ENCODE measurements at places on chromosomes 6 and 20. TPM values are rescaled to one million over a fixed set of nuclear protein-coding genes. Genes with fewer than 3 reads are reported as not detected.

DNA sequence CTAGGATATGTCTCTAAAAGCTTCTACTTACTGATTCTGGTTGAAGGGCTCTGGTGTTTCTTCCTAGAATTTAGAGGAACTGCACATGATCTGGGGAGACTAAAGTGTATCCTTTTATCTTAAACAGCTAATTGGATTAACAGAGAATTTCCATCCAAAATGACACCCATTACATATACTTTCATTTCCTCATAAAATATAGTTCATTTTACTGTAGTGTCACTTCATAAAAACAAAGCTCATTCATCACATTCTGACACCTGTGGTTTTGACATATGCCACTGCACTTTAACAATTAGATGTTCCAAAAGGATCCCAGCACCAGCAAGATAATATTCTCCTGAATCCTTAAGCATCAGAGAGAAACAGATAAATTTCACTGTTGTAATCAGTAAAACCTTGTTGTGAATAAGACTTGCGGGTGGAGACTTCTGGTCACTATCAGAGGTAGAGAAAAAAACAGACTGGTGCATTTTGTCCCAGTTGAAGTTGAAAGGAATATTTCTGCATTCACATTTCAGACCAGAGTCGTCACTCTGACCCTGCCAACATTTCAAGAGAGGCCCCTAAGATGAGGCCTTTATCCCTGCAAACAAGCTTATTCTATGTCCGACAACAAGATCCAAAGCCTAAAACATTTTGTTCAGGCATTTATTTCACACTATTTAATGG is 175.3 kb upstream of the BMP5 start:
- H3K27me3 ChIP-seq: no peaks in the 10 kb centered on the region
- no peak for DNase-seq
- no peaks in the 10 kb centered on the region for H3K36me3 ChIP-seq
- H3K27ac ChIP-seq: no peak overlapping the region

- H3K36me3 ChIP-seq: no peaks in the 10 kb centered on the region
- no peaks in the 10 kb centered on the region for H3K4me1 ChIP-seq
- H3K27ac ChIP-seq: no peak overlapping the region
Measured at GRCh38 chr6:169863710-169864109, 112.3 kb downstream of the ERMARD start.

Gene SNRPB
- 462 TPM for total RNA-seq

- no peak overlapping the region for H3K27ac ChIP-seq
- peak; percentile 94 for DNase-seq
- H3K4me3 ChIP-seq: no peak overlapping the region
- peaks cover 35% of the 10 kb centered on the region for H3K36me3 ChIP-seq
Measured at GRCh38 chr6:158464483-158464882, 95.4 kb upstream of the TMEM181 start.

- no peak for DNase-seq
- no peak overlapping the region for H3K27ac ChIP-seq
- no peaks in the 10 kb centered on the region for H3K4me1 ChIP-seq
- no peaks in the 10 kb centered on the region for H3K36me3 ChIP-seq
Measured at GRCh38 chr6:68252632-68253031, 382.4 kb upstream of the ADGRB3 start.

Gene SLC32A1
- 0.24 TPM for total RNA-seq

Gene C20orf96
- 13.8 TPM for total RNA-seq

Gene EYS
- 0.11 TPM for total RNA-seq

Gene FRMD1
- total RNA-seq: not detected

Gene SLC17A2
- total RNA-seq: not detected

GRCh38 chr6:14066782-14067406 is 50.7 kb upstream of the CD83 start:
- H3K27ac ChIP-seq: no peak overlapping the region
- no peak for DNase-seq
- no peak overlapping the region for H3K4me3 ChIP-seq
- H3K27me3 ChIP-seq: no peaks in the 10 kb centered on the region
- no peaks in the 10 kb centered on the region for H3K4me1 ChIP-seq

DNA sequence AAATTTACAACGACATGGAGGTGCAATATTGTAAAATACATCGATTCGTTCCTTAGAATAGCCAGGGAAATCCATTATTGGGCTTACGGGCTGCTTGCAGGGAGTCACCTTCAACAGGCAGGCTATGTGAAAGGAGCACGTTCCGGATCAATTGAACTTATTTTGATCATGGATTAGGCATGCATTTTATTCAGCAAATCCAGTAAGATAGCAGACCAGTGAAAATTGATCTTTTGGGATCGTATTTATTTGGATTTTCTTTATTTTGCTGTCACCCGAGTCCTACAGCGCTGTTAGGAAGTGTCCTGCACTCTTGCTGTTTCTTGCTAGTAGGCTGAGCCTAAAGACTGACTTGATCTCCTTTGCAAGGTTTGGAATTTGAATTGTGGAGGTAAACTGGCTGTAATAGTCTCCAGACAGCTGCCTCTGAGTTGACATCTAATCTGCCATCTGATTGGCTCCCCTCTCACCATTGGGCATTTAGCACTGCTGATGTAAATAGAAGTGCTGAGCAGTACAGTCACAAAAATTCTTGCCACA is 3.0 kb downstream of the ARID1B start:
- peaks cover under 1% of the 10 kb centered on the region for H3K36me3 ChIP-seq
- H3K4me3 ChIP-seq: peak overlapping the region; percentile 86
- peaks cover 2% of the 10 kb centered on the region for H3K4me1 ChIP-seq
- H3K27ac ChIP-seq: no peak overlapping the region

Gene BPIFA1
- total RNA-seq: not detected

DNA sequence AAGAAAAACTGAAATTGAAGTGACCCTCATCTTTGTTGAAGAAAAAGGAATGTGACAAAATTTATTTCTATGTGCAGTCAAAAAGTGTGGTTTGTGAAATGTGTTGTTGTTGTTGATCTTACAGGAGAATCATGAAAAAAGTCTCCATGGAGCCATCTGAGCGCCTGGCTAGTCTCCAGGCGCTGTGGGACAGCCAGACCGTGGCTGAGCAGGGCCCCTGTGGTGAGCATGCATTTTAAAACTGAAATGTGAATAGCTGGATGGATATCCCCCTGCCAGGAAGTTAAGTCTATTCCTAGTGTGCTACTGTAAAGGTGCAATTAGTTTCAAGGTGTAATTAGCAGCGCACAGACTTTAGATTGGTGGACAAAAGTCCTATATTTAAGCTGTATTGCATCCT is 170.6 kb downstream of the CARMIL1 start:
- DNase-seq: peak; percentile 58
- H3K27me3 ChIP-seq: no peaks in the 10 kb centered on the region
- peaks cover 27% of the 10 kb centered on the region for H3K36me3 ChIP-seq
- H3K4me3 ChIP-seq: peak overlapping the region; percentile 47
- peaks cover 5% of the 10 kb centered on the region for H3K4me1 ChIP-seq

DNA sequence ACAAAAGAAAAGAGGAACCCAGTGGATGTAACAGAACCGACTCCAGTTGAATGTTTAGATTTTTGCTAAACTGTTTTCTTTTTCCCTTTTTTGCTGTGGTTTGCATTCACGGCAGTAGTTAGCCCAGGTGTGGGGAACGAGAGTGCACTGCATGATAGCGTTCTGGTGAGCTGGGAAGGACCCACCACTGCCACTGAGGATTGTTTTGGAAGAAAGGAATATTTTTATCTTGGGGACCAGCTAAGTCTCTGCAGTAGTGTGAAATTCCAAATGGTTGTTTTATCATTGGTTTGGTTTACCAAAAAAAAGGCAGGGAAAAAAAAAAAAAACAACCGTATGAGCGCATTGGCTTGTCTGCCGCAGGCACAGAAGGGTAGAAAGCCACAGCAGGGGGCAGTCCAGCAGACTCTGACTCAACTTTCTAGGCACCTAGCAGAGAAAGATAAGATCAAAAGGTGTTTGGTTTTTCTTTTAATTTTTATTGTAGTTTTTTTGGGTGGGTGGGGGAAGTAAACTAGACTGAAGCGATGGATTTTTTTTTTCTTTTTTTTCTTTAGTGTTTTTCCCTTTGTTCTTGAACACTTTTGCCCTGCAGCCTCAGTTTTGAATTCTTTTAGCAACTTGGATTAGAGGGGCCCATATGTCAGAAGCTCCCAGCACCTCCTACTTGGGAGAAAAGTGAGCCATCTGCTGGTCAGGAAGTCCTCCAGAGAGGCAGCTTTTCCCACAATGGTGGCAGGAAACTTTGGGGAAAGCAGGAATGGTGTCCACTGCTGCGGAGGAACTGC is 13.5 kb upstream of the RAB5IF start:
- DNase-seq: peak; percentile 54
- no peak overlapping the region for H3K27ac ChIP-seq
- no peak overlapping the region for H3K4me3 ChIP-seq

GRCh38 chr20:57881466-57882385 is 171.9 kb upstream of the PMEPA1 start:
- no peak overlapping the region for H3K27ac ChIP-seq
- no peak overlapping the region for H3K4me3 ChIP-seq
- H3K27me3 ChIP-seq: no peaks in the 10 kb centered on the region
- DNase-seq: no peak

DNA sequence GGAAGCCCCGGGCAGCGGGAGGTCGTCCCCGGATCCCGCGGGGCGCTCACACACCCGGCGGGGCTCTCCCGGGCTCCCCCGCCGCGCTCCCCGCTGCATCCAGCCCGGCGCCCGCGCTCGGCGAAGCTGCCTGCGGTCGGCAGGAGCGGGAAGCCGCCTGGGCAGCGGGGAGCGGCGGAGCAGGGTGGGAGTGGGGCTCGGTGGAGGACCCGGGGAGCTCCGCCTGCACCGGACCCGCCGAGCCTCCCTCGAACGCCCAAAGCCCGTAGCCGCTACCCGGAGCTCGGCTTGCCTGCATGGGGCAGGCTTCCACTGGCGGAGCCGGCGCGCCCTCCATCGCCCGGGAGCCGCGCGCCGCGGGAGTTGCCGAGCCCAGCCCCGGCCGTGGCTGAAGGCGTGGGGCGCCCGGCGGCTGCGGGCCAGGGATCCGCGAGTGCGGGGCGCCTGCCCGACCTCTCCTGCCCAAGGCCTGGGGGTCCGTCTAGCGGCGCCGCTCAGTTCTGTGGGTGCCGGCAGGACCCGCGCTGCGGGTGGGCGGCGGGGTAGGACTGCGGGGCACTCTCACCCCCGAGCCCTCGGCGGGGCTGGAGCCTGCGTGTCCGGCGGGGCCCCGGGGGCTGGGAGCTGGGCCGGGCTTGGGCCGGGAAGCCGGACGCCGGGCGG is 671 bp downstream of the CDH4 start:
- peaks cover 4% of the 10 kb centered on the region for H3K4me1 ChIP-seq
- DNase-seq: no peak
- peaks cover 28% of the 10 kb centered on the region for H3K27me3 ChIP-seq
- no peak overlapping the region for H3K4me3 ChIP-seq
- H3K27ac ChIP-seq: no peak overlapping the region

- no peaks in the 10 kb centered on the region for H3K4me1 ChIP-seq
- no peak overlapping the region for H3K27ac ChIP-seq
- no peaks in the 10 kb centered on the region for H3K27me3 ChIP-seq
- no peak for DNase-seq
- no peak overlapping the region for H3K4me3 ChIP-seq
Measured at GRCh38 chr6:131692031-131692430, 9.2 kb downstream of the OR2A4 start.

- no peak overlapping the region for H3K27ac ChIP-seq
- DNase-seq: no peak
Measured at GRCh38 chr6:13012296-13012695, 295.7 kb downstream of the PHACTR1 start.

GRCh38 chr6:39193201-39193791 is 36.0 kb downstream of the KCNK5 start:
- H3K27ac ChIP-seq: no peak overlapping the region
- no peaks in the 10 kb centered on the region for H3K27me3 ChIP-seq
- H3K36me3 ChIP-seq: peaks cover 64% of the 10 kb centered on the region
- no peak for DNase-seq
- no peaks in the 10 kb centered on the region for H3K4me1 ChIP-seq

Gene ALDH5A1
- total RNA-seq: 5.2 TPM

Gene DCDC2
- 0.57 TPM for total RNA-seq

Gene SLC24A3
- 0.83 TPM for total RNA-seq

DNA sequence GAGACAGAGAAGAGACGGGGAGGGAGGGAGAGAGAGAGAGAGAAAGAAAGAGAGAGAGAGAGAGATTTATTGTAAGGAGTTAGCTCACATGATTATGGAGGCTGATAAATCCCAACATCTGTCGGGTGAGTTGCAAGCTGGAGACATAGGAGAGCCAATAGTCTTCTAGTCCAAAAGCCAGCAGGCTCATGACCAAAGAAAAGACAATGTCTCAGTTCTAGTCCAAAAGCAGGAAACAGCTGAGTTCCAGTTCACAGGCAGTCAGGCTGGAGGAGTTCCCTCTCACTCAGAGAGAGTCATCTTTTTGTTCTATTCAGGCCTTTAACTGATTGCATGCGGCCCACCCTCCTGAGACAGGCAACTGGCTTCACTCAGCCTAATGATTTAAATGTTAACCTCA is 416.6 kb downstream of the PREX1 start:
- no peak overlapping the region for H3K4me3 ChIP-seq
- H3K27ac ChIP-seq: no peak overlapping the region
- H3K36me3 ChIP-seq: no peaks in the 10 kb centered on the region
- no peaks in the 10 kb centered on the region for H3K27me3 ChIP-seq
- no peak for DNase-seq

Gene IRAK1BP1
- 4.0 TPM for total RNA-seq

DNA sequence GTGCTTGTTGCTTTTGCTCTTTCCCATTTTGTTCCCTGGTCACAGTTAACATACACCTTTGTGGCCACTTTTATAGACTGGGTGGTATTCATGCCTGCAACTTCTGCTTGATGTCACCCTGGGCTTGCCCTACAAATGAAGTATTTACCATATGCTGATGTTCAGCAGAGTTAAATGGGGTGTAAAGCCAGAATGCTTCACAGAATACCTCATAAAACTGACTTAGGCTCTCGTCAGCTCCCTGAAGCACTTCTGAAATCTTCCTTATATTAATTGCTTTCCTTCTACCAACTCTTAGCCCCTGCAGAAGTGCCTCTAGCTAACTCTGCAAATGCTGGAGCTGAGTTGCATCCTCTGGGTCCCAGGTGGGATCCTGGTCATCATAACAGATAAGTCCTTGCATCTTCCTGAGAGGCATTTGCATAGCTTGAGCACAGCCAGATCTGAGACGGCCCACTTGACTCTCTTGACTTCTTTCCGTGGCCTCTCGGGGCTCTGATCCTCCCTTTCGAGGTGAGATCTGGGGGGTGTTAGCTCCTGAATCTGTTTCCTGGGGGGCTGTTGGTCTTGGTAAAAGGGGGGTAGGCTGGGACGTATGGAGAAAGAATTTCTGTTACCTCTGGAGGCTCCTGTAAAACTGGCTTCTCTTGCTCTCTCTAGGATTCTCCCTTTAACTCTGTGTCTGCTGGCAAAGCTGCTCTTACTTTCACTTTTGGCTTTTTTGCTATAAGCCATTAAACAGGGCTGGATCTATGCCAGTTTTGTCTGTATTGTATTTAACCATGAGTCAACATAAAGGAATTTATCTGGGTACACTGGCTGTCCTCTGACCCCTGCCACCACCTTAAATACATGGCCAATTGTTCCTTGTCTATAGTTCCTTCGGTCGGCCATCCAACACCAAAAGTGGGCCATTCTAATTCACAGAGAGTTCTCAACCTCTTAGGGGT is 223.0 kb upstream of the SYNCRIP start:
- H3K27ac ChIP-seq: no peak overlapping the region
- DNase-seq: no peak
- H3K4me1 ChIP-seq: peaks cover 2% of the 10 kb centered on the region
- no peak overlapping the region for H3K4me3 ChIP-seq

GRCh38 chr20:29741894-29742698 is 1515.4 kb upstream of the DEFB115 start:
- no peaks in the 10 kb centered on the region for H3K27me3 ChIP-seq
- H3K4me1 ChIP-seq: no peaks in the 10 kb centered on the region
- no peak overlapping the region for H3K4me3 ChIP-seq
- H3K27ac ChIP-seq: no peak overlapping the region
- DNase-seq: no peak
- peaks cover 7% of the 10 kb centered on the region for H3K36me3 ChIP-seq
